ENCODE measurements at places on chromosomes 5 and 9.

DNA sequence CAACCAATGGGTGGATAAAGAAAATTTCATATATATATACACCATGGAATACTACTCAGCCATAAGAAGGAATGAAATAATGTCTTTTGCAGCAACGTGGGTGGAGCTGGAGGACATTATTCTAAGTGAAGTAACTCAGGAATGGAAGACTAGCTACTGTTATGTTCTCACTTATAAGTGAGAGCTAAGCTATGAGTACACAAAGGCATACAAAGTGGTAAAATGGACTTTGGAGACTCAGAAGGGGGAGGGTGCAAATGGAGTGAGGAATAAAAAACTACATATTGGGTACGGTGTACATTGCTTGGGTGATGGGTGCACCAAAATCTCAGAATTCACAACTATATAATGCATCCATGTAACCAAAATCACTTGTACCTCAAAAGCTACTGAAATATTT is 67.2 kb upstream of the RUSC2 start:
- no peak for DNase-seq

- no peak for DNase-seq
Measured at GRCh38 chr9:127825319-127826051, 22.8 kb downstream of the FPGS start.

DNA sequence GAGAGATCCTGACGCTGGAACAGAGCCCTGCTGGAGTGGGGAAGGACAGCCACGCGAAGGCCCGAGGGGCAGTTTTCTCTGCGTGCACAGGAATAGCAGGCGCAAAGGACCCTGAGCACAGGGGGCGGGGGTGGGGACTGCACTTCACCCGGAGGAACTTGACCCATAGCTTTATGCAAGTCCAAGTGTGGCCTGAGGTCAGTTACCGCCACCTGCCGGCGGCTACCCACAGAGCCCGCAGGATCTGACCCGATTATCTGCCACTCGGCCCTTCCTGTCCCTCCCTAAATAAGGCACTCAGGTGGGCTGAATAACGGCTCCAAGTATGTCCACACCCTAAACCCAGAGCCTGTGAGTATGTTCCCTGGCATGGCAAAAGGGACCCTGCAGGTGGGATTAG is 65.4 kb upstream of the FCN1 start:
- DNase-seq: peak; percentile 18

GRCh38 chr5:37077146-37077545 is 172.0 kb downstream of the CPLANE1 start:
- no peak for DNase-seq

- DNase-seq: no peak
Measured at GRCh38 chr5:118554981-118555380, 433.4 kb downstream of the DTWD2 start.

GRCh38 chr5:180274695-180275094 is 17.2 kb downstream of the MAPK9 start:
- DNase-seq: no peak

- DNase-seq: no peak
Measured at GRCh38 chr5:160036243-160036642, 27.3 kb downstream of the TTC1 start.

DNA sequence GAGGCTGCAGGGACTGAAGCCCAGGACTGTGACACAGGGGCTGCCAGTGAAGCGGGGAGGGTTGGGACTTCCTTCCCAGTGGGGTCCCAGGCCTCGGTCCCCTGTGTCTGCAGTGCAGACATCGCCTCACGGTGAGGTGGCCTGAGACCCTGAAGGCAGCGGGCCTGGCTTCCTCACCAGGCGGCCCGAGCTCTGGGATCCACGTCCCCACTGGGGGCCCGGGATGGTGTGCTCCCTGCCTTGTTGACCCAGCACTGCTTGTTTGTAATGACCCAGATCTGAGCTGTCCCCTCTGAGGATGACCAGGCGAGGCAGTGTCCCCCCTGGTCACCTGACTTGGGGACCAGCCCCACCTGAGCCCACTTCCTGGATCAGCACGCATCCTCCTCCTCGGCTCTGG is 53.1 kb downstream of the COL5A1 start:
- DNase-seq: no peak

DNA sequence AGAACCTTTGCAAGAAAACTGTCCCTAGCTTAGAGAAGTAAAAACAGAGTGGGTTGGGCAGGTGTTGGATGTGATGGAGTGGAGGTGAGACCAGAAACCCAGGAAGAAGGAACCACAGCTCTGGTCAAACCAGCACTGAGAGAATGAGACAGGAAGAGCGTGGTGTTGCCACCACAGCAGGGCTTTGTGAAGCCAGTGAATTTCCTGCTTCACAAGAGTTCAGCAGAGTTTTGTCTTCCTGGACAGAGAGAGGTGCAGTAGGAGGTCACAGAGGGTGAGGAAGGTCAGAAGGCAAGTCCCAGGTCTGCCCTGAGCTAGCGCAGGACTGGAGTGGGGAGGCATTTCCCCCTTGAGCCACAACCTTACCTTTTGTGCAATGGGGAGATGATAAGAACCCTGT is 2306.2 kb upstream of the ACO1 start:
- DNase-seq: no peak
